ENCODE measurements at places on chromosomes 4 and X. TPM values are rescaled to one million over a fixed set of nuclear protein-coding genes. Genes with fewer than 3 reads are reported as not detected.

The STBD1 gene
- total RNA-seq, result 0.15 TPM

The SSX3 gene
- total RNA-seq, result not detected

The GNRHR gene
- not detected for total RNA-seq

The SASH3 gene
- 392 TPM for total RNA-seq

The REELD1 gene
- 0.72 TPM for total RNA-seq

The CCSER1 gene
- total RNA-seq, result 1.1 TPM

The ADRA2C gene
- not detected for total RNA-seq

The ELK1 gene
- total RNA-seq, result 14.8 TPM

The AREG gene
- 47.2 TPM for total RNA-seq

The FAM53A gene
- 2.3 TPM for total RNA-seq

The CT45A1 gene
- not detected for total RNA-seq

The GRIA2 gene
- not detected for total RNA-seq

The ASB9 gene
- not detected for total RNA-seq

The HSD17B11 gene
- total RNA-seq, result 42.2 TPM

The DNAAF6 gene
- total RNA-seq, result not detected

The HSFX2 gene
- 0.70 TPM for total RNA-seq

The PLK4 gene
- 5.4 TPM for total RNA-seq

The RTL9 gene
- not detected for total RNA-seq

The PPEF2 gene
- 0.33 TPM for total RNA-seq

The SLC38A5 gene
- total RNA-seq, result 24.7 TPM

The S100P gene
- 2.7 TPM for total RNA-seq

The ABCG2 gene
- total RNA-seq, result 0.73 TPM

The BEX5 gene
- 0.75 TPM for total RNA-seq

The PCDH11X gene
- not detected for total RNA-seq

The SLC34A2 gene
- total RNA-seq, result not detected
